MCF 10A (cell line): ENCODE measurements at places on chromosomes 7 and 10. TPM values are rescaled to one million over a fixed set of nuclear protein-coding genes. Genes with fewer than 3 reads are reported as not detected.

The MEIG1 gene
- total RNA-seq: 1.7 TPM in 1 of 2 replicates, not detected in the other

The AKR1C2 gene
- total RNA-seq: 19.7 and 21.1 TPM in 2 replicates

The GNAT3 gene
- not detected in 2 replicates for total RNA-seq

The CYP3A4 gene
- total RNA-seq: not detected in 2 replicates

The SLC35B4 gene
- 18.6 and 24.5 TPM in 2 replicates for total RNA-seq
